ENCODE measurements at places on chromosomes 5 and 9.

DNA sequence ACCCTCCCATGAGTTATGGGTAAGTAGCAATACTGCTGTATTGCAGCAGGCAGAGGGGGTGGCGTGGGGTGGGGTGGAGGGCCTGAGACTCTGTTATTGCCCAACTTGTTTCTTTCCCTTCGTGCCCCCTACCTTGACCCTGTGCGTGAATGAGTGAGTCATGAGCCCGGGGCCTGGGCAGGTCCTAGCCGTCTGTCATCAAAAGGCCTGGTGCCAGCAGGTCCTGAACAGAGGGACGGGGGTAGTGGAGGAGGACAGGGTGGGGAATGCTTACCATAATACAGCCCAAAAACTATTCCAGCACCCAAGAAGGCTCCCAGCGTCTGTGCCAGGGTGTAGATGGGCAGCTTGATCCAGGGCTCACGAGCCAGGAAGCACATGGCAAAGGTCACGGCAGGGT, 4.3 kb downstream of the AQP3 start:
- DNase-seq = peak; percentile 18

GRCh38 chr9:88998503-88998902, 7.2 kb downstream of the S1PR3 start:
- DNase-seq = no peak

DNA sequence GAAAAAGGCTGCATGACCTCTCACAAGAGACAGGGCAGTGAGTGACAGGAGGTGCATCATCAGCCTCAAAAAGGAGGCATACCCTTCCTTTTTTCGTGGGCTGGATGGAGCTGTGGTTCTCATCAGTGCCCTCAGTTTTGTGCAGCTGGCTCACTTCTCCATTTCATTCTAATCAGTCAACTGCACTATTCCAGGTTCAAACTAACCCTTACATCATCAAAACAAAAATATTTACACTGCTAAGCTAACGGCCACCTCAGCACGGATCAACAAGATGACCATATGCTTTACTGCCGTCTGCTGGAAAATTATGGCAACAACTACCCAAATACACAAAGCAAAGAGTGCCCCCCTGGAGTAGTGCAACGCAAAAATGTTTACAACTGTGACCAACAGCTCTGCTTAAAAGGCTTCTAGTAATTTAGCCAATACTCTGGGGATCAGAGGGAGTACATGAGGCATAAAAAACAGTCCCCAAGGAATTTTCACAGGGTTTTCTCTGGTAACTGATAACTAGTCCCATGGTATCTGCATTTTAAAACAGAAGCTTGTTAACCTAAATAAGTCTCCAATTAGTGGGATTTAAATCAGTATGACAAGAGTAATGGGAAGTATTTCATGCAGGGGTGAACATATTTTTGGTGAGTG, 10.8 kb downstream of the KCNV2 start:
- no peak for DNase-seq

DNA sequence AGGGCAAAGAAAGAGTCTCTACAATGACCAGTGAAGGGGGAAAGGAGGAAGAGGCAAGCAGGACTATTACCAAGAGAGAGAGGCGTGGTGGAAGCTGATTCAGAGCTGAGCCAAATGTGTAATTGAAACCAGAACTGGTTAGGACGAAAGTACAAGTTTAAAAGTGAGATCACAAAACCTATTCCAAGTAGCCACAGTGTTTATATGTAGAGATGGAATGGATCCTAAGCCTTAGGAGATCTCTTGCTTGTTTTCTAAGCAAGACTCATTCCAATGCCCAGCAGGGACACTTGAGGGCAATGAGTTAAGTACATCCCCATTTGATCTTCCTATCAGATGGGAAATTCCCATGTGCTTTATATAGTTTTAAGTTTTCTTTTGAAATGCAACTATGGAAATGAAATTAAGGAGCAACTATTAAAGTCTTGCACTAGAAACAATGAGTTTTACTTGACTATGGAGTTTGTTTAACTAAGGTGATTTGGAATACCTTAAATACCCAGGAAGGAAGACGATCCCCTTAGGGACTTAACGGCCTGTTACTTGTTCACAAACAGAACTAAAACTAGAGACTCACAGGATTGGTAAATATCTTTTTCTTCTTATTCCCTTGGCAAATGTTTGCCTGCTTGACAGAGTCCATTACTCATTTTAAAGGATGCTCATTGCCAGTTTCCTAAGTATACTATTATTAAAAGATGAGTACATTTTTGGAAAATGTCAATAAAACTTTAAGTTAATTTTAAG, 51.1 kb upstream of the SNX2 start:
- no peak for DNase-seq

- no peak for DNase-seq
These were observed 503.7 kb downstream of the CDH10 start for GRCh38 chr5:24141046-24141445.

- no peak for DNase-seq
These were observed 63.1 kb downstream of the RNF38 start for GRCh38 chr9:36337002-36337401.

- DNase-seq = no peak
These were observed 72.9 kb downstream of the PTCD2 start for GRCh38 chr5:72393052-72393451.
